ENCODE measurements at places on chromosomes 7 and 10. TPM values are rescaled to one million over a fixed set of nuclear protein-coding genes. Genes with fewer than 3 reads are reported as not detected.

The TAS2R5 gene
- total RNA-seq = 2.8 TPM

The GNAT3 gene
- total RNA-seq = not detected

The LLCFC1 gene
- not detected for total RNA-seq

The SLC13A1 gene
- not detected for total RNA-seq

The CHN2 gene
- total RNA-seq = not detected

The ELN gene
- total RNA-seq = not detected

The STEAP4 gene
- 2.1 TPM for total RNA-seq

The CYP3A4 gene
- total RNA-seq = under 0.01 TPM

The VIPR2 gene
- total RNA-seq = not detected

The WEE2 gene
- not detected for total RNA-seq

The C10orf88 gene
- total RNA-seq = 8.0 TPM

The CALHM1 gene
- total RNA-seq = not detected

The TRIM74 gene
- total RNA-seq = not detected

The SLIT1 gene
- not detected for total RNA-seq

The H2BK1 gene
- not detected for total RNA-seq

The FLNC gene
- 8.0 TPM for total RNA-seq

The TSPAN13 gene
- 32.2 TPM for total RNA-seq

The SFTPA1 gene
- total RNA-seq = not detected

The ANXA8L1 gene
- 183 TPM for total RNA-seq

The C10orf143 gene
- not detected for total RNA-seq

The IFIT2 gene
- total RNA-seq = 0.21 TPM

The PHYHIPL gene
- total RNA-seq = not detected

The PAPOLB gene
- total RNA-seq = not detected

The NUTM2D gene
- 4.9 TPM for total RNA-seq

The UCMA gene
- total RNA-seq = not detected

The STRIP2 gene
- total RNA-seq = 12.3 TPM

The ASB15 gene
- total RNA-seq = not detected

The MKI67 gene
- 0.21 TPM for total RNA-seq

The ZMYND11 gene
- total RNA-seq = 41.1 TPM

The OR2A12 gene
- total RNA-seq = not detected
